ENCODE measurements at places on chromosomes 6 and 20.

DNA sequence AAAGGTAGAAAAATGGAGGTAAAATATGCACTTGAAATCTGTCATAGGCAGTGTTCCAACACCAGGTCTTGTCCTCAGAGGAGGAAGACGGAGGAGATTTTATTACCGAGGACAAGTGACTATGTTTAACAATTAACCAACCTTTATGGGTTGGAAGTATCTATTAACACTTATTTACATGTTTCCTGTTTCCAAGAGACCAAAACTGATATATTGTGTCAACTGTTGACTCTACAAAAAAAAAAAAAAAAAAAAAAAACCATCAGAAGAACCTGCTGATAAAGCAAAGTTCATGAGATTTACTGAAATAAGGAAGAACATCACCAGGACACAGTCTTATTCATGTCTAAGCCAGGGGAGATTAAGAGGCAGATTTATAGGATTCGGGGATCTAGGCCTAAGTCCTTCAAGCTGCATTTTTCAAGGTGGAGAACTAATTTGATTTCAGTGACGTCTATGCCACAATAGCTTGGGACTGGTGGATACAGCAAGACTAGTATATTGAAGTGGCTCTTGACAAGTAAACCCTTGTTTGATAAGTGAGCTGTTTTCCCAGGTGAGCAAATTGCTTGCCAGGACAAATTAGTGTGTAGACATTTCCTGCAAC is 126.6 kb upstream of the NAA20 start:
- no peak for DNase-seq

- no peak for DNase-seq
Observed at GRCh38 chr20:57568088-57568896, 7.4 kb downstream of the PCK1 start.

DNA sequence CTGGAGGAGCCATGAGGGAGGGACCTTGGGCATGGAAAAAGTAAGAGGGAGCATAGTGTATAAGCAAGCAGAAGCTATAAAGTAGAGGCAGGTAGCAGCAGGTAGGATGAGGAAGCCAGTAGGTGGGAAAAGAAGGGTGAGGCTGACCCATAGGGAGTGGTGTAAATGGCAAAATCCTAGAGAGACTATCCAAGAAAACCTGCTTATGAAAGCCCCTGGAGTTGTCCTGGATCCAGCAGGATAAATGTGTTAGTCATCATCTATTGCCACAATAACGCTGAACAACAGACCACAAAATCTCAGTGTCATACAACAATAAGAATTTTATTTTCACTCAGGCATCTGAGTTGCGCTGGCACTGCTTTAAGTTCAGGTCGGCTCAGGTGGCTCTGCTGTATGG is 30.2 kb downstream of the CHD6 start:
- DNase-seq: no peak

DNA sequence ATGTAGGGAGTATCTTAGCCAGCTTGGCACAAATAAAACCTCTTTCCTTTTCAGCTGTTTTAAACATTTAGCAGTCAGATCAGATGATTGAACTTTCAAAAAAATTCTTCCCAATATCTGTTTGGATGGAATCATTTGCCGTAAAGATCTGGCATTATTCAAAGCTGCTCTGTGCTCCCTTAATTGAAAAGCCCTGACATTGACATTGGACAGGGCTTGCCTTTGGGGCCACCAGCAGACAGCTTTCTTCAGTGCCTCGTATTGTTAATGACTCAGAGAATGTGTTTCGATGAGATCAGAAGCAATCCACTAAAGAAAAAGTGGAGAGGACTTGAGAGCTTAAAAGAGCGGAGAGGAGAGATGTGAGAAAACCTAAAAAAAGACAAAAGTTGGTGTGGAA is 343.5 kb downstream of the NRN1 start:
- no peak for DNase-seq

DNA sequence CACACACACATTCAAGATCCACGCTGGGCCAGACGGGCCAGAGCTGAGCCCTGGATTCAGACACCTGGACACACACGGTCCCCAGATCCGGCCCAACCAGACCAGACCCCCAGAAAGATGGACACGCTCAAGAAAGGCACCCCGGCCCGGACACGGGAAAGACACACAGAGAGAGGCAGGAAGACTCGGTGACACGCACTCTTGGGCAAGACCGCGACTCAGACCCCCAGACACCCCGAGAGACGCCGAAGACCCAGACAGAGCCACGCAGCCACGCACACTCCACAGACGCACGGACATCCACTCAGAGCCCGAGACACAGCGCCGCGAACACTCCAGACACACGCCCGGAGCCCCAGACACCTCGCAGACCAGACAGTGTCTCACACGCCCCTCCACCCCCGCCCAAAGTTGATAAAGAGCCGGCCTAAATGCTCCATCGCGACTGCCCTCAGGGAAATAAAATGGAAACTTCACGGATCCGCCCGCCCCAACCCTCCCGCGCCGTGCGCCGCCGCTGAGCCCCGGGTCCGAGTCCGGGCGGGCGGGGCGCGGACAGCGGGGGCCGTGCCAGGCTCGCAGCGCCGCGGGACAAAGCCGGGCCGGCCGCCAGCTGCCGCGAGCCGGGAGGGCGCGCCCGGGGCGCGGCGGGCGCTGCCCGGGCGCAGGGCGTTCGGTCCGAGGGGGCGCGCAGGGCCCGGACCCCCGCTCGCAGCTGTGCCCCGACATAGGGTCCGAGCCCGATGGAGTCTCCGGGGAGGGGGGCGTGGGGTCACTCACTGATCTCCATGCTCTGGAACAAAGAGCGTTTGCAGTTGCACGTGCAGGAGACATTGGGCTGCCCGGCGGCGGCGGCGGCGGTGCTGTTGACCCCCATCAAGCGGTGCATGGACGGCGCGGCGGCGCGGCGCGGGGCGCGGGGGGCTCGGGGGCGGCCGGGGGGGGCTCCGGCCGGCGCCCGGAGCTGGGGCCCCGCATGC is 831 bp downstream of the PMEPA1 start:
- peak; percentile 33 for DNase-seq

DNA sequence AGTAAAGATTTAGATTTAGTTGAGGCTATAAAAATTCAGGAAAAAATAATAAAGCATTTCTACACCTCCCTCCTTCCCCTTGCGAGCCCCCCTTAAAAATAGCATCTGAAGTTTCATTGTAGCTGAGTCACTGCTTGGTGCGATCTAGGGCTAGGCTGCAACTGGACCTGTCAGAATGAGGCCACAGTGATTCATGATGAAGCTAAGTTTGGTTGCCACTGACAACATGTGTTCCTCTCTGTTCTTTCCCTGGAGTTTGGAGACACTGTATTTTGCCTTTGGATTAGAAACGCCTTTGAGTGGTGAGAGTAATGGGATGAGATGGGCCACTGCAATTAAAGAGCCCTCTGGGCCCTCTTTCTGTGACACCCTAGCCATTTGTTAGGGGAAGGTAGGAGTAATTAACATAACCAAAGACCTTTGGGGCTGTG is 334.1 kb downstream of the NRN1 start:
- no peak for DNase-seq

DNA sequence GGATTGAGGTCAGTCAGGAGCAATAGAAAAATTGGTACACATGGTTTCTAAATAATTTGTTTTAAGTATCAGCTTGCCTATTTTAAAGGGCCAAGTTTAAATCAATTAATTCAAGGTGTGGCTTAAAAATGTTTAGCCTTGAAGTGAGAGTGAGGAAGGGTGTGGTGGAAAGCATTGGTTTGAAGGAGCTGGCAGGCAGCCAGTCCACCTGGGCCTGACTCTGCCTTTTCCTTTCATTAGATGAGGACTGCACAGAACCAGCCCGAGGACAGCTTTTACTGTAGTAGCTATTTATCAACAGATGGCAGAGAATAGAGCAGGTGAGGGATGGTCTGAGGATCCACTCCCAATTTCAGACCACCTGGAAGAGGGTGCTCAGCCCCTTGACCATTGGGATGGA is 42.4 kb downstream of the DHX35 start:
- DNase-seq: no peak

GRCh38 chr6:29633534-29633905 is 537 bp upstream of the GABBR1 start:
- DNase-seq: no peak
